ENCODE measurements at places on chromosomes 6 and 20. TPM values are rescaled to one million over a fixed set of nuclear protein-coding genes. Genes with fewer than 3 reads are reported as not detected.

Gene RFX6
- polyA plus RNA-seq, result 1.8 TPM

Gene PPP1R16B
- polyA plus RNA-seq, result 1.2 TPM

Gene BPIFA3
- polyA plus RNA-seq, result not detected

Gene SASH1
- polyA plus RNA-seq, result 10.2 TPM

Gene WFDC9
- not detected for polyA plus RNA-seq

Gene IGF2R
- 10.9 TPM for polyA plus RNA-seq

Gene MCCD1
- not detected for polyA plus RNA-seq

Gene AGPAT1
- polyA plus RNA-seq, result 36.6 TPM

Measured in sigmoid colon (tissue), 7 donors.